Activated T-cell treated with anti-CD3 and anti-CD28 coated beads for 48 hours (primary cell): ENCODE measurements at places on chromosomes 5 and 9.

GRCh38 chr9:79583952-79584654, 12.3 kb downstream of the TLE4 start:
- no peak for DNase-seq

- no peak for DNase-seq
Measured at GRCh38 chr5:53454719-53455000, 25.8 kb upstream of the FST start.

DNA sequence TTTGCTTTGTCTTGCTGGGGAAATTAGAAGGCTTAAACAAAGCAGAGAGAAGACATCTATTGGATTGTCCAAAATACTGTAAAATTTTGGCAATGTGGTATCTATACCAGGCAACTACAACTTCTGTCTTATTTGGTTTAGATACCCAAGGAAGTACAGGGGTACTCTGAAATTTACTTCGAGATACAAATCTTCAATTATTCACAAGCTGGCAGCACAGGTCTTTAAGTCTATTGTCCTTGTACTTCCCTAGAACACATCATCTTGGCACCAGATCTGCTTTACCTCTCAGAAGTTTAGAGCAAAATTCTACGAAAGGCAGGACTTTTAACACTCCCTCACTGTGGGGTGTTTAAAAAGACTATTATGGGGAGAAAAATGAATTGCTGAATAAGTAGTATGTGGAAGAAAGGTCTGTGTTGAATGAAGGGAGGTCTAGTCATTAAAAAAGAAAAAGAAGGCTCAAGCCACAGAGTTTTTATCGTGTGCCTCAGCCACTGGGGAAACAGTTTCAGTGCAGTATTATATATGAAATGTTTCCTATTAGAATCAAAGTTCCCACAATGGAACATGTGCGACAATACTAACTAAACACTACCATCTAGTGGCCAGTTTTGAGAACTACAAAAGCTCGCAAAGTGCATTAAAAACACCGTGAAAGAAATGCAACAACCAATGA, 93.7 kb downstream of the PDE4D start:
- no peak for DNase-seq

- no peak for DNase-seq
Measured at GRCh38 chr5:18202164-18202563, 567.9 kb downstream of the TAF11L14 start.

DNA sequence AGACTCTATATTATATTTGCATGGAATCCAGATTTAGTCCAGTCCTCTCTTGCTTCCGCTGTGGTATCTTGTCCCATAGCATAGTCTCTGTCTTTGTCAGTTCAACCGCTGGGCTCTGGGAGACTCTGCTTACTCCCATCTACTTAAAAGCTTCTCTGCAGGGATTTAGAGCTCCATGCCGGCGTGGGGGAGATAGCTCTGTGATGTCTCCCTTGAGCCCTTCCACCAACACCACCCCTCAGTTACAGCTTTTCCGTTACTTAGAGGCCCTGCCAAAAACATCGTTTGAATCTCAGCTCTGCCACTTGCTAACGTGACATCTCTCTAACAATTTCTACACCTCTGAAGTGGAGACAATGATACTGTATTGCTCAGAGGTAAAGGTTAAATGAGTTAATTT, 306.1 kb upstream of the ZNF608 start:
- DNase-seq: no peak

GRCh38 chr9:135381762-135382310, 97.7 kb upstream of the PPP1R26 start:
- DNase-seq: no peak

GRCh38 chr5:93330506-93330905, 250.5 kb downstream of the NR2F1-AS1 start:
- no peak for DNase-seq

DNA sequence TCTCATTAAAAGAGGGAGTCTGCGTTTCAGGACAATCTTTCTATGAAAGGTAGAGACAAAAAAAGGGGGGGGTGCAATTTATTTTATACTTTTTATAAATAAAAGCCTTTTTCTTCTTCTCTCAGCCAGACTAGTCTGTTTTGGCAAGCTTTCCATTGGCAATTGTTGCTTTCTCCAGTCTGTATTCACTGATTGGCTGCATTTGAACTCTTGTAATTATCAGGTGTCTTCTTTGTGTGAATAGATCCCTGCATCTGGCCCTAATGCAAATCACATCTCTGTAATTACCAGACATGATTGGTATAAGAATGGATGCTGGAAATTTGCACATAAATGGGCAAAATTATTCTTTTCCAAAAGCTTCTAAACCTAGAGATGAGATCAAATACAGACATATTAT, 7.6 kb upstream of the EQTN start:
- no peak for DNase-seq

DNA sequence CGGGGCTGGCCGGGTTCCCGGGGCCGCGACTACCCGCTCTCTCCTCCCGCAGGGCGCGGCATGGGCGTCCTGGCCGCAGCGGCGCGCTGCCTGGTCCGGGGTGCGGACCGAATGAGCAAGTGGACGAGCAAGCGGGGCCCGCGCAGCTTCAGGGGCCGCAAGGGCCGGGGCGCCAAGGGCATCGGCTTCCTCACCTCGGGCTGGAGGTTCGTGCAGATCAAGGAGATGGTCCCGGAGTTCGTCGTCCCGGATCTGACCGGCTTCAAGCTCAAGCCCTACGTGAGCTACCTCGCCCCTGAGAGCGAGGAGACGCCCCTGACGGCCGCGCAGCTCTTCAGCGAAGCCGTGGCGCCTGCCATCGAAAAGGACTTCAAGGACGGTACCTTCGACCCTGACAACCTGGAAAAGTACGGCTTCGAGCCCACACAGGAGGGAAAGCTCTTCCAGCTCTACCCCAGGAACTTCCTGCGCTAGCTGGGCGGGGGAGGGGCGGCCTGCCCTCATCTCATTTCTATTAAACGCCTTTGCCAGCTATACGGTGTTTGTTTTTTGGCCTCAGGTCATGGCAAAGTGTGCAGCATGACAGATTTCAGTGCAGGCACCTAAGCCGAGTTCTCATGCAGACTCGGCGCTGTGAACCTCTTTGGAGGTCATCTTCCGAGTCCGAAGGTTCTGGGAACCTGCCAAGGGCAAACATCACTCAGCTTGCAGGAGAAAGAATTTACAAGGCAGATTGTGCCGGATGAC, 516 bp downstream of the MRPL41 start:
- no peak for DNase-seq

DNA sequence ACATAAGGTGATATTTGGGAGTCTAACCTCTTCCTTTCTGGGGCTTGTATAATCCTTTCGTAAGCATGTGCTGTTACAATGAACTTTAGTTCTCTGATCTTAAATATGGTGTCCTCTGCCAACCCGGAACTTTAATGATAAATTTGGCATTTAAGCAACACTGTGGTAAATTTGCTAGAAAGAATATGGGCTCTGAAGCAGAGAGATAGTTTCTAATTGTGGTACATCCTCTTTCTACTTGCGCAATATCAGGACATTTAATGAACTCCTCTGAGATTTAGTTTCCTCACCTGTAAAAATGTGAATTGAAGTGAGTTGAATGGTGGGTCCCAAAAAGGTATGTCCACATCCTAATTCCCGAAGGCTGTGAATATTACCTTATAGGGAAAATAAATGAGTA, 364.7 kb downstream of the CAAP1 start:
- DNase-seq: no peak

DNA sequence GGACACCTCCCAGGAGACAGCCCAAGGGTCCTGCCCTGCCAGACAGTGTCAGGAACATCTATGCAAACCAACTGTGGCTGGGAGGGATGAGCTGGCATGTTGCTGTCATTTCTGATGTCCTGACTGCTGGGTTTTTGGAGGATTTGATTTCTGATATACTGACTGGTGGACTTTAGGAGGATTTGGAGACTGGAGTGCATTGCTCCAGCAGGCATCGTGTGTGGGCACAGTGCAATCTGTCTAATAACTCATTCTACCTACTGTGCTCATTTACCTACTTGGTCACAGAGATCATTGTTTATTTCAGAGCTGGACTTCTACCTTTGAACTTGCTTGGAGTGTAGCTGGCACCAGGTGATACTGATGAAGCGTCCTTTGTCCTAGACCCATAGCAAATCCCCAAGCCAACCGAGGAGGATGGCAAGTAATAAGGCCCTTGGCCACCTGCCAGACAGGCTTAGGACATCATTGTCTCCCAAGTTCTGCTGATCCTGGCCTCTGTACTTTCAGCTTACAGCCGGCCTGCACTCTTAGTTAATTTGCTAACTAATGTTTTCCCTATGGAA, 124.3 kb upstream of the ICE1 start:
- DNase-seq: no peak

- peak; percentile 88 for DNase-seq
Measured at GRCh38 chr5:142356716-142357468, 32.1 kb upstream of the SPRY4 start.

DNA sequence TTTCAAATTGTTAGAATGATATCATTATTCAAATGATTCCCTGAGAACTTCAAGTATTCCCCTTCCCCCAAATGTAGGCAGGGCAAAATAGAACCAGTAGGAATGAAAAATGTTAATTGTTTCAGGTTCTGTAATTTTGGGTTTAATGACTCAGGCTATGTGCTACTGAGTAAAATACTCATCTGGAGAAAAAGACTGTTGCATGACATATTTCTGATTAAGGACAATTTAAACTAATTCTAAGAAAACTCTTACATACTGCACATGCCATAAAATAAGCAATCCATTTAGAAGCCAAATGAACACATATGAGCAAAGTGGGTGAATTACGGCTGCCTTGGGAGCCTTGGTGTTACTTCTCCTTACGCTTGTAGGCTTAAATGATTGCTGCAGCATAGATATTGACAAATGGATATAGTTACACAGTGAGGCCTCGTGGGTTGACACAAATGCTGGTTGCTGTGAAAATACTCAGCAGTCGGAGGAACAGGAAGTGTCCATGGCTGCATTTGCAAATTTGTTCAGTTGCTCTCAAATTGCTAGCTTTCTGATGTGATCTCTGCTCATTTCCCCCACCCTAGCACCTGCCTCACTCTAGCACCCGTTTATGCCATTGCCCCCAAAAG, 174.9 kb upstream of the DMAC1 start:
- no peak for DNase-seq

- no peak for DNase-seq
Measured at GRCh38 chr5:66820630-66821207, 224.5 kb downstream of the MAST4 start.

DNA sequence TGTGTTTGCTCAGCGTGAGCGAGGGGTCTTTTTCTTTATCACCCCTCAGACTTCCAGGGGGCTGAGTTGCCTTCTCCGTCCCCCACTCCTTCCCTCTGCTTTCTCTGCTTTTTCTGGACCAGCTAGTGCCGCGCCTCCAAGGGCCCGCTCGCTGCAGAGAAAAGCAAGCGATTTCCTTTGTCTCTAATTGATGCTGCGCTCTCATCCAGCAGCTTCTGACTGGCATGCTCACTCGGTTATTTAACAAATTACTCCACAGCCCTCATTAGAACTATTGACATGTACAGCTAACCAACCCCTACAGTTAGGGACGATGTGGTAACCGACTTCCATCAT, 288.0 kb downstream of the ELAVL2 start:
- no peak for DNase-seq

- no peak for DNase-seq
Measured at GRCh38 chr5:95878417-95879323, 56.1 kb upstream of the GLRX start.

GRCh38 chr5:143836161-143836725, 24.3 kb downstream of the HMHB1 start:
- DNase-seq: no peak

DNA sequence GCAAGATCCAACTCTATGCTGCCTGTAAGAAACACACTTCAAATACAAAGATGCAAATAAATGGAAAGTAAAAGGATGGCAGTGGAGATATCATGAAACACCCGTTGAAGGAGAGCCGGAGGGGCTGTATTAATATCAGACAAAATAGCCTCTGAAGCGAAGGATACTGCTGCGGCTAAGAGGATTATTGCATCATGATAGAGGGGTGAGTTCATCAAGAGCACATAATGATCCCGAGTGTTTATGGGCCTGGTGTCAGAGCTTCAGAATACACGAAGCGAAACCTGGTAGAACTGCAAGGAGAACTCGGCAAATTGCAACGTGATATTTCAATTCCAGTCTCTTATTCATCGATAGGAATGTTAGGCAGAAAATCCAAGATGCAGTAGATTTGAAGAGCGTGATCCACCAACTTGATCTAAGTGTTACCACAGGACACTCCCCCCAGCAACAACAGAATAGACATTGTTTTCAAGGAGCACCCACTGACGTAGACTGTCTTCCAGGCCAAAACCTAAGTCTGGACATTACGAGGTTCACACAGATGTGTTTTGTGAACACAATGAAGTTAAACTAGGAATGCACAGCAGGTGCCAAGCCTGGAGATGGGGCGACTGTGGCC, 27.7 kb upstream of the QSOX2 start:
- no peak for DNase-seq

GRCh38 chr5:61352180-61352579, 20.1 kb downstream of the ZSWIM6 start:
- no peak for DNase-seq

- no peak for DNase-seq
Measured at GRCh38 chr5:1476967-1477310, 31.7 kb upstream of the SLC6A3 start.

DNA sequence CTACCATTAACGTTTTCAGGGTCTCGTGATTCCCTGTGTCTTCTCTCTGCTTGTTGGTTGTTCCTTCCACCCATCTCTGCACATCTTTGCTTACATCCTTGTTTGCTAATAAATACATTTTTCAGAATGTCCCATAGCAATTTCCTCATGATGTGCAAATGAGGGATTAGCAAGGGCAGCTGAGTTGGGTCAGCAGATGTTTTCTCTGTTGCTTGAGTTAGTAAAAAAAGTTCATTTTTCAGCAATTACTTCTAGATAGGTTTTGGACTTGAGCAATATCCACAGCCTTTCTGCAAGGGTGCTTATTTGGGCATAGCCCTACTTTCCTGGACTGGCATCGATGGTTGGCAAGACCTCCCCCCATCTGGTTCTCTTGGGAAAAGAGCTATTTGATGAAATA, 4.8 kb upstream of the TNFSF15 start:
- no peak for DNase-seq

- DNase-seq: no peak
Measured at GRCh38 chr5:157860898-157861890, 2.2 kb upstream of the CLINT1 start.

DNA sequence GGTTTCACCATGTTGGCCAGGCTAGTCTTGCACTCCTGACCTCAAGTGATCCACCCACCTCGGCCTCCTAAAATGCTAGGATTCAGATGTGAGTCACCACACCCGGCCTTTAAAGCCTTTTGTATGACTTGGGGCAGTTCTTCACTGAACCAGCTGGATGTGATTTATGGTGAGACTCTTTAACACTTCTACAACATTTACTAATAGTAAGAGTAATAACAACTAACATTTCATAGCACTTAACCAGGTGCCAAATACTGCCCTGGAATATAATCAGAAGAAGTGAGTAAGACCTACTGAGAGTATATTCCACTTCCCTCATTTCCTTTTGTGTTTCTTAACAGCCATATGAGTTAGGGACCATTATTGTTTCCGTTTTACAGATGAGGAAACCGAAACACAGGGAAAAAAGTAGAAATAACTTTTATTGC, 10.0 kb downstream of the ZSWIM6 start:
- no peak for DNase-seq

GRCh38 chr5:19615661-19616060, 372.3 kb downstream of the CDH18 start:
- no peak for DNase-seq

GRCh38 chr5:114185274-114185673, 176.6 kb upstream of the KCNN2 start:
- DNase-seq: no peak
